Gastroesophageal sphincter (tissue), 4 donors: ENCODE measurements at places on chromosomes 7 and 10.

GRCh38 chr7:149457766-149458165, 3.1 kb downstream of the ZNF777 start:
- no peaks in the 10 kb centered on the region for H3K27me3 ChIP-seq
- H3K27ac ChIP-seq = no peak overlapping the region
- no peaks in the 10 kb centered on the region for H3K36me3 ChIP-seq
- H3K4me3 ChIP-seq = no peak overlapping the region
- peaks cover 14% of the 10 kb centered on the region for H3K4me1 ChIP-seq

DNA sequence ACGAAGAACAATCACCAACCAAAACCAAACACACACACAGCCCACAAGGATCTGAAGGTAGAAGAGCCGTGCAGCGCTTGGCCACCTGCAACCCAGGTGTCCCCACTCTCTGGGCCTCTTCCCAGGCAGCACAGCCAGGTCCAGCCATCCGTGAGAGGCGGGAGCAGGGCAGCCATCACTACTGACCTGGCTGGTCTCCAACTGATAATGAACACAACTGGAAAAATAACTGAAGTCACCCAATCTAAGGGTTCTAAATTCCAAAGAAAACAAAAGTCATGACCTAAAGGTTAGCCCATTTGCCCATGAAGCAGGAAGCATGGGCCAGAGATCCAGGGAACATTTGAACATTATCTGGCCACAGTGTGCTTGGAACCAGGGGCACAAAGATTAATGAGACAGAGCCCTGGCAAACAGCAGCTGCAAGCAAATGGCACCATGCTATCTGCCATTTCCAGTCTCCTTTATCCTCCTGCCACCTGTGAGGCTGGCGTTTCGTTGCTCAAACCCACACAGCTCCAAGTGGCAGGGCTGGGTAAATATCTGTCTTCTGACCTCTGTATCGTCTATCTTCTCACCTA, 207.9 kb downstream of the TNS3 start:
- ATAC-seq = no peak
- H3K27me3 ChIP-seq = no peaks in the 10 kb centered on the region
- H3K36me3 ChIP-seq = no peaks in the 10 kb centered on the region
- no peaks in the 10 kb centered on the region for H3K4me1 ChIP-seq
- H3K27ac ChIP-seq = no peak overlapping the region
- no peak overlapping the region for H3K4me3 ChIP-seq

DNA sequence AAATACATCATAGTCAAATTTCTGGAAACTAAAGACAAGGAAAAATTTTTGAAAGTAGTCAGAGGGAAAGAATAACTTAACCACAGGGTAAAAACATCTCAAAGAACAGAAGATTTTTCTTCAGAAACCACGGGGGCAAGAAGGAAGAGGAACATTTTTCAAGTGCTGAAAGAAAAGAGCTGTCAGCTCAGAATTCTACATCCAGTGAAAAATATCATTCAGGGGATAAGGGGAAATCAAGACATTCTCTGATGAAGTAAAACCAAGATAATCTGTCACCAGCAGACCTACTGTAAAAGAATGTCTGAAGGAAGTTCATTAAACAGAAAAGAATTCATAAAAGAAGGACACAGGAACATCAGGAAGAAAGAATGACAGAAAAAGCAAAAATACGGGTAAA, 111.2 kb upstream of the TMEM72 start:
- no peaks in the 10 kb centered on the region for H3K36me3 ChIP-seq
- ATAC-seq = no peak
- H3K4me1 ChIP-seq = no peaks in the 10 kb centered on the region
- no peaks in the 10 kb centered on the region for H3K27me3 ChIP-seq

DNA sequence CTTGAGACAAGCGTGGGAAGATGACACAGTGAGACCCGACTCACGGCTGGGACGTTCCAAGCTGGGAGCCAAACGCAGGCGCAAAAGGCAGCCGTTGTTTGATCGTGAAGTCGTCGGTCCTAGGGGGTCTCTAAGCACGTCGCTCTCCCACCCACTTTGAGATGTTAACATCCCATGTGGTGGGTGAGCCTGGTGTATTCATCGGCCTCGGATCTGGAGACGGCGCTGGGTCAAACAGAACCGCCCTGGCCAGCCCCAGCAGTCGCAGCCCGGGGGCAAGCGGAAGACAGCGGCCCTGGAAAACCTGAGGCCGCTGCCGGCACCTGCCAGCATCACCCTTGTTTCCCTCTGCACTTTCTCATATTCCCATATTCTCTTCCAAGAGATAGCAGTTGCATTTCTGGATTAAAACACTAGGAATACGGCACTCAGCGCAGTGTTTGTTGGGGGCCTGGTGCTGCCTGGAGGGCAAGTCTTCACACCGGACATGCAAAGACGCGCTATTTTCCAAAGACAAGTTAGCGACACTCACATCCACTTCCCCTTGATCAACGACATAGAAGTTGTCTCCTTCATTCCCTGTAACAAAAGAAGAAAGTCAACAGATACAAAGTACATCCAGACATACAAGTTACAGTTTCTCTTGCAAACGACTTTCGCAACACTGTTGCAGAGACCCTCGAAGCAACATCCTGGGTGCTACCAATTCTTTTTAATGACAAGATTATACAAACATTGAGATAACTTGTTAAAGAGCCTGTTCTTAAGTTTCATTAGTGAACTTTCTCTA, 86.2 kb upstream of the PDGFA start:
- no peaks in the 10 kb centered on the region for H3K27me3 ChIP-seq
- H3K27ac ChIP-seq = no peak overlapping the region
- peaks cover 41% of the 10 kb centered on the region for H3K4me1 ChIP-seq
- peaks cover 16% of the 10 kb centered on the region for H3K36me3 ChIP-seq
- no peak for ATAC-seq

DNA sequence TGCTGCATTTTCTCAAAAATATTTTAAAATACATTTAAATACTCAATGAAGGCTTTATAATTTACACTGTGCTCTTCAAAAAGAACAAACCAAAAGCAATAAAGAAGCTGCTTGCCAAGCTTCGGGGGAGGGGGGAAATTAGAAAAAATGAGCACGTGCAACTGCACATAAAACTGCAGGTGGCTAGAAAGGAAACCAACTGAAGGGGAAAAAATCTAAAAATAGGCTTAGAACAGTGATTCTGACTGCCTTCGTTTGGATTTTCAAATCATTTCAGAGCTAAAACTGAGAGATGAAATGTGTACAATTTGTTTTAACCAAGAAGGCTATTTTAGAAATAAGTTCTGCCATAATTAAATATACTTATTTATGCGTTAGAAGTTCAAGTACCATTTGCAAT, 61.4 kb downstream of the ABI1 start:
- no peaks in the 10 kb centered on the region for H3K27me3 ChIP-seq
- H3K4me1 ChIP-seq = peaks cover 2% of the 10 kb centered on the region
- H3K27ac ChIP-seq = no peak overlapping the region
- no peak overlapping the region for H3K4me3 ChIP-seq

DNA sequence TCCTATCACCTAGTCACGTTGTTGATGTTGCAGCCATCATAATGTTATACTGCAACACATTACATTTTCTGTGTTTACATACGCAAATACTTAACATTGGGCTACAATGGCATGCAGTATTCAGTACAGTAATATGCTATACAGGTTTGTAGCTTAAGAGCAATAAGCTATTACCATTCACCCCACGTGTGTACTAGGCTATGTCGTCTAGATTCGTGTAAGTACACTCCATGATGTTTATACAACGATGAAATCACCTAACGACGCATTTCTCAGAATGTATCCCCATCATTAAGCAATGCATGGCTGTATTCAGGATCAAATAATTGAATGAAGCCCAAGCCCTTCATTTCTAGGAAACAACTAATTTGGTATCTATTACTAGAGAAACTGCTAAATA, 43.4 kb upstream of the C1GALT1 start:
- no peaks in the 10 kb centered on the region for H3K36me3 ChIP-seq
- H3K27ac ChIP-seq = no peak overlapping the region
- H3K4me1 ChIP-seq = no peaks in the 10 kb centered on the region
- H3K27me3 ChIP-seq = no peaks in the 10 kb centered on the region
- ATAC-seq = no peak

DNA sequence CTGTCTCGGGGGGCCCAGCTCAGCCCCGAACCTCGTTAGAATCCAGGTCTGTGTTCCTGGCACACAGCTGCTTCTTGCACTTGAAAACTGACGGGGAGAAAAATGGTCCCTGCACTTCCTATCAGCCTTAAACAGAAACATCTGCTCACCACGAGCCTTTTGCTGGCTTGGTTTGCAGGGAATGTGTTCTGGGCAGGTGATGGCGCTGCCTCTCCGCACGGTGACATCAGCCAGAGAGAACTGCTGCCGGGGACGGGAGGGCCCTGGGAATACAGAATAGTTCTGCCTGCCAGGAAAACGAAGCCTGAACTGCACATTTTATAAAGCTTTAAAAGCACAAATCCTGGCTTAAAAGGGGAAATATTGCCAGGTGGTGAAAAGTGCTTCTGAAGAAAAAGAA, 622.5 kb downstream of the TYW1 start:
- H3K4me3 ChIP-seq = no peak overlapping the region
- peak; percentile 28 for ATAC-seq
- no peak overlapping the region for H3K27ac ChIP-seq
- no peaks in the 10 kb centered on the region for H3K4me1 ChIP-seq

- ATAC-seq = no peak
- no peak overlapping the region for H3K27ac ChIP-seq
- H3K27me3 ChIP-seq = no peaks in the 10 kb centered on the region
- no peaks in the 10 kb centered on the region for H3K36me3 ChIP-seq
- peaks cover 11% of the 10 kb centered on the region for H3K4me1 ChIP-seq
These were observed 80.0 kb upstream of the DNAAF5 start for GRCh38 chr7:646487-646886.

GRCh38 chr10:6647811-6648526, 67.9 kb upstream of the PRKCQ start:
- peaks cover 33% of the 10 kb centered on the region for H3K27me3 ChIP-seq

GRCh38 chr7:93228302-93228701, 2.0 kb upstream of the HEPACAM2 start:
- H3K36me3 ChIP-seq = no peaks in the 10 kb centered on the region
- no peak overlapping the region for H3K27ac ChIP-seq
- H3K4me3 ChIP-seq = no peak overlapping the region
- no peaks in the 10 kb centered on the region for H3K27me3 ChIP-seq

- peaks cover 39% of the 10 kb centered on the region for H3K4me1 ChIP-seq
- H3K27me3 ChIP-seq = no peaks in the 10 kb centered on the region
- ATAC-seq = no peak
- H3K27ac ChIP-seq = peak overlapping the region; percentile 91
These were observed 1.2 kb downstream of the PARP12 start for GRCh38 chr7:140061607-140061930.

GRCh38 chr7:1713502-1714484, 43.7 kb downstream of the ELFN1 start:
- H3K36me3 ChIP-seq = no peaks in the 10 kb centered on the region
- no peak overlapping the region for H3K27ac ChIP-seq
- H3K27me3 ChIP-seq = peaks cover 53% of the 10 kb centered on the region
- no peak overlapping the region for H3K4me3 ChIP-seq
- no peak for ATAC-seq

GRCh38 chr10:107814865-107815487, 650.5 kb upstream of the SORCS1 start:
- no peaks in the 10 kb centered on the region for H3K4me1 ChIP-seq
- H3K36me3 ChIP-seq = no peaks in the 10 kb centered on the region
- H3K4me3 ChIP-seq = no peak overlapping the region
- ATAC-seq = peak; percentile 39
- no peak overlapping the region for H3K27ac ChIP-seq

DNA sequence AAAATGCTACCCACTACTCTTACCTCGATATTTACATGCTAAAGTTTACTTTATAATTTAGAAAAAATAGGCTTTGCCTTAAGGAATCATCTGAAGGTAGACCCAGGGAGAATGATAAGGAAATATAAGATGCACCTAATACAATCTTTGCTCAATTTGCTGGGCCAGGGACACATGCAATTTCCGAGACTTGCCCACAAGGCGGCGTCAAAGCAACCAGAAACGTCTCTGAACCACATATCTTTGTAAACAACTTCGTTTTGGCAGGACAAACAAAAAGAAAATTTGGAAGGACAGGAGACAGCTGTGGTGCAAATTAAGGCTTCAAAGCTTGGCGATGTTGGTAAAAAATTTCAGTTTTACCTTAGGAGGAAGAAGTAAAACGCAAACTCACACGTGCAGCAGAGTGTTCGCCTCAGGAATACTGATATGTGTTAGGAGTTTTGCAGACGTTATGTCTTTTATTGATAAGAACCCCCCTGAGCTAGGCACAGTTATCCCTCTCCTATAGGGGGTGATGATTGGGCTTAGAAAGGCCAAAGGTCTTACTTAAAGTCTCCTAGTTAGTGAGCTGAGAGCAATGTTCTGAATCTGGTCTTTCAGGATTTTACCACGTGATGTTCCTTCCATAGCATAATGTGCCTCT, 134.3 kb downstream of the PRKCQ start:
- no peak for ATAC-seq
- H3K27ac ChIP-seq = no peak overlapping the region
- H3K36me3 ChIP-seq = no peaks in the 10 kb centered on the region
- no peaks in the 10 kb centered on the region for H3K27me3 ChIP-seq

GRCh38 chr7:5635461-5636445, 145.7 kb downstream of the RNF216 start:
- no peaks in the 10 kb centered on the region for H3K36me3 ChIP-seq
- ATAC-seq = no peak
- no peaks in the 10 kb centered on the region for H3K27me3 ChIP-seq
- H3K4me3 ChIP-seq = no peak overlapping the region

GRCh38 chr10:2232479-2232878, 495.2 kb upstream of the ADARB2 start:
- no peak for ATAC-seq
- no peaks in the 10 kb centered on the region for H3K4me1 ChIP-seq
- no peak overlapping the region for H3K27ac ChIP-seq
- H3K4me3 ChIP-seq = no peak overlapping the region

DNA sequence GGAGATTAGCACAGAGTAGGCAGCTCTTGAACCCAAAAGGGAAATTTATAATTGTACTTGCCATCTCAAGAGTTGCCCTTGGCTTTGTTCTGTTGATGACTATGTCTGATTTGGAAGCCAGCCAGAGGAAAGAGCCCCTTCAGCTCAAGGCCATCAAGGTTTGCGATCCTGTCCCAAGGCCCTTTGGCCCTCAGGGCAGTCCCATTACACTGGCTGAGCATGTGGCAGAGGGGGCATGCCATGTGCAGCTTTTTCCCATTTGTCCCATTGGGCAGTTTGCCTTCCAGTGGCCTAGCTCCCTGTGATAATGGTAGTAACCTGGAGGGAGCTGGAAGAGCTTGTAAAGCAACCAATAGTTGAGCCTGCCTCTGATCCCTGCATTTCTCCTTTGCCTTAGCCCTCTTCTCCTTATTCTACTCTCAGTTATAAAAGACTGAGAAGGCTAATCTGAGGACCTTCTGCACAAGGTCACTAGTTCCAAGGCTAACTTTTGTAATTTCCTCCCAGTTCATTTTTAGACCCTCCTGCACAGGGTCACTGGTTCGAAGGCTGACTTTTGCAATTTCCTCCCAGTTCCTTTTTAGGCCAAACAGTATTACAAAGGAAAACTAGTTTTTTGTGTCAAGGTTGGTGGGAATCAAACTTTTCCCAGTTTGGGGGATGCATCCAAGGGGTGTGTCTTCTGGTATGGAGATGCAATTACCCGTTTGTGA, 31.0 kb upstream of the ARHGAP12 start:
- H3K4me3 ChIP-seq = no peak overlapping the region
- no peaks in the 10 kb centered on the region for H3K36me3 ChIP-seq
- H3K27me3 ChIP-seq = no peaks in the 10 kb centered on the region
- H3K4me1 ChIP-seq = no peaks in the 10 kb centered on the region

GRCh38 chr10:24793648-24794379, 70.1 kb upstream of the ARHGAP21 start:
- H3K4me3 ChIP-seq = no peak overlapping the region
- no peaks in the 10 kb centered on the region for H3K36me3 ChIP-seq
- H3K27ac ChIP-seq = no peak overlapping the region
- H3K4me1 ChIP-seq = no peaks in the 10 kb centered on the region
- ATAC-seq = no peak
